ENCODE measurements at places on chromosomes 7 and 10. TPM values are rescaled to one million over a fixed set of nuclear protein-coding genes. Genes with fewer than 3 reads are reported as not detected.

The SLIT1 gene
- total RNA-seq: 56.1 TPM

The GRM3 gene
- total RNA-seq: 153 TPM

The GRID2IP gene
- total RNA-seq: 2.1 TPM

The MBL2 gene
- total RNA-seq: not detected

The TUBB8 gene
- total RNA-seq: not detected

The IRF5 gene
- total RNA-seq: 3.9 TPM

The PRLHR gene
- 1.2 TPM for total RNA-seq

The TMEM236 gene
- 0.23 TPM for total RNA-seq

The PVRIG gene
- total RNA-seq: not detected

The IL2RA gene
- total RNA-seq: not detected

The FZD8 gene
- total RNA-seq: 12.2 TPM

The HOXA2 gene
- not detected for total RNA-seq

The PON3 gene
- 0.92 TPM for total RNA-seq

The ANKRD7 gene
- 16.8 TPM for total RNA-seq

The FAM25C gene
- total RNA-seq: not detected
